RWPE1 (cell line): ENCODE measurements at places on chromosomes 2 and 18.

GRCh38 chr2:129720360-129720759, 259.1 kb upstream of the RAB6C start:
- no peak for DNase-seq

- no peak for DNase-seq
Measured at GRCh38 chr2:5693287-5694201, 1.4 kb downstream of the SOX11 start.

DNA sequence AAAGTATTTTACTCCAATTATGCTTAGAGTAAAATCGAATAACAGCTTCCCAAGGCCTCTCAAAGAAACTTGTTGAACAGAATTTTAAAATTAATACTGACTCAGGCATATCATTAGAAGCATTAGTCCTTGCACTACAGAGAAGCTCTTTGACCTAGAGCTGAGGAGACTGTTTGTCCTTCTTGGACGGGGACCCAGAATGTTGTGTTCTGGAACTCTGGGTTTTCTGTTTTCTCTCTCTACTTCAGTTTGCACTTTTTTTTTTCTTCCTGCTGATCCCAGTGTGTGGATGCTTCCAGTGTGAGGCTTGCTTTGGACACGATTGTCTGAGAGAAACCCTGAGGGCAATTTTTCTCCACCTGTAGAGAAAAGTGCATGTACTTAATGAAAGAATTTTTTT, 847.6 kb downstream of the SOCS6 start:
- DNase-seq, result no peak

GRCh38 chr2:18703555-18703954, 114.2 kb upstream of the NT5C1B start:
- DNase-seq, result no peak

- no peak for DNase-seq
Measured at GRCh38 chr2:205696927-205697441, 14.7 kb downstream of the NRP2 start.

DNA sequence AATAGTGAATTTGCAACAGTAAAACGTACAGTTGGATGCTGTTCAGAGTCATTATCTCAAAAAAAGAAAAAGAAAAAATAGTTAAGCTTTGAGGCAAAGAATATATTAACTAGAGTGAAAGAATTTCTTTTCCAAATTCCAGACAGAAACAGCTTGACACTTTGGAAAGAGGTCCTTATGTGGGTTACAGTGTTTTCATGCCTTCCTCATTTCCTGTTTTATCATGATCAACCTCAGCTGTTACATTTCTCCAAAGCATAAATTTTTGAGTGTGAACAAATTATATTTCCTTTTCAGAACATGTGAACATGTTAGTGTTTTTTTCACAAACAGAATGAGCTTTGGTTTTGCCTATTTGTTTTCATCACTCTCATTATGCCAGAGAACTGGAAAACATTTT, 13.6 kb downstream of the FRZB start:
- DNase-seq, result no peak

- no peak for DNase-seq
Measured at GRCh38 chr2:239163688-239164334, 237.0 kb downstream of the HDAC4 start.

DNA sequence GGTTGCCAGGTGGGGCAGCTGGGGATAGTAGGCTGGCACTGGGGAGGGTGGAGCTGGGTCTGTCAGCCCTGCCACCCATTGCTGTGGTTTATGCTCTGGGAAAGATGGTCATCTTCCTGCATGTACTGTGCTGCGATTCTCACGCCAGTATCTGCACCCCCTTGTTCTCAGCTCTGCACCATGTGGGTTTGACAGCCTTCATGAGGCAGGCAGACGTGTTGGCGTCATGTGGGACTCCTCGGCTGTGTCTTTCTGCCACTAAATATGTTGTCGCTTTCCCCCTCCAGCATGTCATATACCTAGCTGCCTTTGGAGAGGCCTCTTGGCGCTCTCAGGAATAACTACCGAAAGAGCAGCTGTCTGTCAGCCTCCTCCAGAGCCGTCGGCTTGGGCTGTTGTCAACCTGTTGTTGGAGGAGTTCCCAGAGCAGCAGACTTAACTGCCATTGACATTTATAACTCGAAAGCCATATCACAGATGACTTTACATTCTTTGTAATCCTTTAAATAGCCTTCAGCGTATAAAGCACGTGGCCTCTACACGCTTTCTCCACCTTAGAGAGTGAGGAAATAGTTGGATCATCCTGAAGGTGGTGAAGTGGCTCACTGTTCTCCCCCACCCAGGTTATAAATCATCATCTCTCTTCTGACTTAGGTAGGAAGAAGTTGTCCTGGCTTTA, 80.4 kb upstream of the MGAT5 start:
- DNase-seq, result peak; percentile 53

- DNase-seq, result peak; percentile 63
Measured at GRCh38 chr2:120237491-120237902, 14.3 kb upstream of the TMEM185B start.

DNA sequence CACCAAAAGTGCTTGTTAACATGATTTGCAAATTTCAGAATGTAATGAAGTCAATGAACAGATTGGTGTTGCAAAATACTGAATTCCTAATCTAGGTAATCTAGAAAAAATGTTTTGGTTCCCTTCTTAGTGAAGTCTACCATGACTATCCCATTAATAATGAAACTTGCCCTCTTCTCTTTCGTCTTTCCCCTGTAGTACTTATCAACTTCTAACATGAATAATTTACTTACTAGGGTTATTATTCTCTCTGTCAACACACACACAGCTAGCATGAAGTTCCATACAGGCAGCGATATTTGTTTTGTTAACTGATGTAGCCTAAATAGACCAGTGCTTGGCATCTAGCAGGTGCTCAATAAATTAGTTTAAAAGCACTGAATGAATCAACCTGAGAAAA, 160.2 kb downstream of the NCK2 start:
- no peak for DNase-seq

- DNase-seq, result no peak
Measured at GRCh38 chr18:56285387-56286065, 352.9 kb downstream of the TXNL1 start.

- no peak for DNase-seq
Measured at GRCh38 chr2:58800881-58801280, 559.8 kb upstream of the FANCL start.

- DNase-seq, result no peak
Measured at GRCh38 chr2:98730053-98730706, 752 bp downstream of the MGAT4A start.

DNA sequence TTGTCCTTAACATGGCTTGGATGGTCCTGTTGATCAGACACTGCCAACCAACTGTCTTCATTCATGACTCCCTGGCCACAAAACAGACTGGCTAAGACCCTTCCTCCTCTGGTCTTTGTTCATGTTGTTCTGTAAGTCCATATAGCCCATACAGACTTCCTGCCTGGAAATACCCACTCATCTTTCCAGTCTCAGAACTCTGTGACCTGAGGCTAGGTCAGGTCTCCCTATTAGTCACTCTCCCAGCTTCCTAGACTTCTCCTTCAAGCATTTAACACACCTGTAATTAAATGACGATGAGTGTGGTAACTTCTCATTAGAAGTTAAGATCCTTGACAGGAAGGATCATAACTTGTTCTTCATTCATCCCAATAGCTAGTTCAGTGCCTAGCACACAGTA, 56.3 kb downstream of the CCDC93 start:
- DNase-seq, result no peak

- DNase-seq, result no peak
Measured at GRCh38 chr2:99561804-99562203, 72.0 kb upstream of the REV1 start.

DNA sequence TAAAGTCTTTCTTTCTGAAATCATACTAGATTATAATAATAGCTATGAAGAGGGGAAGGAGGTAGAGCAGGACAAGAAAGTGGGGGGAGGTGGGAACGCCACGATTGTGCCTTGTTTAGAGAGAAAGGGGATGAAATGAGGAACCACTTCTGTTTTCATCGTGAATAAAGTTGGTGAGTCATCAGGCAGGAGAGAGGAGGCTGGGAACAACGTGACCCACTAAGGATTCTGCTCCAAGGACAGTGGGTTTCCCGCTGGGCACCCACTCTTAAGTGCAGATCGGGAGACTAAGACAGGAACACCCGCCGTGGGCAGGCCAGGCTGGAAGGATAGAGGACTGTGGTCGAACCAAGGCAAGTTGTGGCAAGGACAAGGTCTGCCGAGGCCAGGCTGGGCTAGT, 158.2 kb downstream of the L3MBTL4 start:
- DNase-seq, result no peak

DNA sequence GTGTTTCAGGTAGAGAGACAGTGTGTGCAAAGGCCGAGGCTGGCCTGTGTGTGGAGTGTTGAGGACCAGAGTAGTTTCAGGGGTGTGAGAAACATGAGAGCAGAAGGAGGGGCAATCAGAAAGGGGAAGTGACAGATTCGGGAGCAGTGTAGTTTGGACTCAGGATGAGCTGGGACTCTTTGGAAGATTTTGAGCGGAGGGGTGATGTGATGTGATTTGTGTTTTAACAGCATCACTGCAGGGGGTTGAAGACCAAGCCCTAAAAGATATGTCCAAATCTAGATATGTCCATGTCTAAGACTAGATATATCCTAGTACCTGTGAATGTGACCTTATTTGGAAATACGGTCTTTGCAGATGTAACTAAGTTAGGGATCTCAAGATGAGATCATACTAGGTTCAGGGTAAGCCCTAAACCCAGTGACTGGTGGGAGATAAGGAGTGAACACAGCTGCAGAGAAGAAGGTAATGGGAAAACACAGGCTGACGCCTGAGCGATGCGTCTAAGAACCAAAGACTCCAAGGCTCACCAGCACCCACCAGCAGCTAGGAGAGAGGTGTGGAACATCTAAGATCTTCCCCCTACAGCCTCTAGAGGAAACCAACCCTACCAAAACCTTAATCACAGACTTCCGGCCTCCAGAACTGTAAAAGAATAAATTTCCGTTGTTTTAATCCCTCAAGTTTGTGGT, 38.5 kb upstream of the MYO3B start:
- no peak for DNase-seq

DNA sequence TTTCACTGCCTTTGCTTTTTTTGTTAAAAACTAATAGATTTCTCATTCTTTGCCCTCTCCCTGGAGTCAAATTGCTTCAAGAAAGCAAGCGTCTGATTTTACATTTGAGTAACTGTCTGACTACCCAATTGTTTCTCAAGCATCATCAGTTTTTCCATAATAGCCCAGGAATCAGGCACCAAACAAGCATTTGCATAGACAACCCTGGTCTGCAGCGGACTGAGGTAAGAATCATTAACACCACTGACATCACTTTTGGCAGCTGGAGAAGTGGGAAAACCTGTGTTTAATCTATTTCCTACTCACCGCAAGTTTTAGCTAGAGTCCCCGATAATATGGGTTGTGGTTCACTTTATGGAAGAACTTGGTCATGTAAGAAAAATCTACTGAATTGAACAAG, 55.7 kb downstream of the IRS1 start:
- no peak for DNase-seq

- no peak for DNase-seq
Measured at GRCh38 chr2:197377670-197378069, 57.2 kb downstream of the SF3B1 start.

DNA sequence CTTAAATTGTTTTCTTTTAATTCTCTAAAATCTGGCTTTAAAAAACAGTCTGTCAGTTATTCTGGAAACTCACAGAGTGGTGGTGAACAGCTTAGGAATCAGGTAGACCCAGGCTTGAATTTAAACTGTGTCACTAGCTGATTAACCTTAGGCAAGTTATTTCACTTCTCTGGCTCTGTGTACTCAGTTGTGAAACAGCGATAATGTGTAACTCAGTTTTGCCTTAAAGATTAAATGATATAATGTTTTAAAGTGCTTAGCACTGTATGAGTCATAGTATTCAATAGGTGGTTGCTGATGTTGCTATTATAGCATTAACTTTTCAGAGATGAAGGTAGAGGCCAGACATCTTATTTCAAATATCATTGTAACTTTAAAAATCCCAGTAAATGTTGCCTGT, 40.7 kb downstream of the PKP4 start:
- peak; percentile 66 for DNase-seq

- no peak for DNase-seq
Measured at GRCh38 chr2:38863061-38863695, 12.6 kb downstream of the DHX57 start.

DNA sequence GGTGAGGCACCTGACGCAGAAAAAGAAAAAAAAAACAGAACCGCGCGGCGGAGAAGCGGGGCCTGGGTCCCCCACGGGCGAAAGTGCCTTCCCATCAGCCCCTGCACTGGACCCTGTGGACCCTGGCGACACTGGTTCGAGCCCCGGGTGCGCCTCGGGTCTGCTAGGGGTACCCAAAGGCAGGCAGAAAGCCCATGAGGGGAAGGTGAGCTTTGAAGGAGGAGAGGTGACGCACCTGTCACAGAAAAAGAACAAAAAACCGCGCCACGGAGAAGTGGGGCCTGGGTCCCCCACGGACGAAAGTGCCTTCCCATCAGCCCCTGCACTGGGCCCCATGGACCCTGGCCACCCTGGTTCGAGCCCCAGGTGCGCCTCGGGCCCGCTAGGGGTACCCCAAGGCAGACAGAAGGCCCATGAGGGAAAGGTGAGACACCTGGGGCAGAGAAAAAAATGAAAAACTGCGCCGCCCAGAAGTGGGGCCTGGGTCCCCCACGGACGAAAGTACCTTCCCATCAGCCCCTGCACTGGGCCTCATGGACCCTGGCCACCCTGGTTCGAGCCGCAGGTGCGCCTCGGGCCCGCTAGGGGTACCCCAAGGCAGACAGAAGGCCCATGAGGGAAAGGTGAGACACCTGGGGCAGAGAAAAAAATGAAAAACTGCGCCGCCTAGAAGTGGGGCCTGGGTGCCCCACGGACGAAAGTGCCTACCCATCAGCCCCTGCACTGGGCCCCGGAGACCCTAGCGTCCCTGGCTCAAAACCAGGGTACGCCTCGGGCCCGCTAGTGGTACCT, 227.4 kb downstream of the CCDC74A start:
- no peak for DNase-seq

- DNase-seq, result no peak
Measured at GRCh38 chr2:56940054-56940453, 756.3 kb downstream of the CCDC85A start.

DNA sequence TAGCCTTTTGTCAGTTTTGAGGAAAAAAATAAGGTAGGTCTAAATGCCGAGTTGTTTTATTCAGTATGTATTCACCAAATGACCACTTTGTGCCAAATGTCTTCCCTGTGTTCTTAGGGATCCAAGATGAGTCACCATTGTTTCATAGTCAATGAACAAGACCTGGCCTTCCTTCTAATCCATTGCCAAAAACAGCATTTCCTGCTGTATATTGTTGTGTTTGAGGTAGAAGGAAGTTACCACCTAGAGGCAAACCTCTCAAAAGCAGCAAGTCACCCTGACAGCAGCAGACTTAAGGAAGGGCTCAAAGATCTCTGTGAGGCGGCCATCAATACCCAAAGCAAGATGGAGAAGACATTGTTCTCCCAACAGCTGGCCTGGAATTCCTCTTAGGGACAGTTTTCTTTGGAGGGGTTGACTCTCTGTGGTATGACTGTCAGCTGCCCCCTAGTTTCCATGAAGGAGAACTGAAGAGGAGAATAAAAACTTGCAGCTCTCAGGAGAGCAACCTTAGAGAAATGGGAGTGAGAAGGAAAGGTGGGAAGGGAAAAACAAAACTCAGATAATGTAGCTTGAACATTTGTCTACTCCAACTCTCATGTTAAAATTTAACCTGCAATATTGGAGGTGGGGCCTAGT, 328.3 kb downstream of the LRATD1 start:
- peak; percentile 35 for DNase-seq

- no peak for DNase-seq
Measured at GRCh38 chr2:229905601-229906000, 16.2 kb downstream of the TRIP12 start.
